ENCODE measurements at places on chromosomes 5 and 9.

- DNase-seq, result no peak
These were observed 32.4 kb downstream of the AHRR start for GRCh38 chr5:353612-354580.

DNA sequence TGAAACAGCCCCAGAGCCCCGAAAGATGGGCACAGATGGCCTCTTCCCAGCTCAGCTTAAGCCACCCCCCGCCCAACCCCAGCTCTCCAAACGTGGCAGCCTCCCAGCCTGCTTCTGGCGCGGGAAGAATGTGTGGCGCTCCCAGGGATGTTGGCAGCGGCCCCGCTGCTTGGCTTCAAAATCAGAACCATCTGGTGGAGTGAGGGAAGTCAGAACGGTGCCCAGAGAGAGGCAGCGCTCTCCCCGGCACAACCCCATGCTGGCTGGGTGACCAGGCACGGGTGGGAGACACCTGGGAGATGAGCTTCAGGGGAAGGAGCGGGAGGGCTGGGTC, 72.7 kb upstream of the ORM1 start:
- DNase-seq, result no peak

DNA sequence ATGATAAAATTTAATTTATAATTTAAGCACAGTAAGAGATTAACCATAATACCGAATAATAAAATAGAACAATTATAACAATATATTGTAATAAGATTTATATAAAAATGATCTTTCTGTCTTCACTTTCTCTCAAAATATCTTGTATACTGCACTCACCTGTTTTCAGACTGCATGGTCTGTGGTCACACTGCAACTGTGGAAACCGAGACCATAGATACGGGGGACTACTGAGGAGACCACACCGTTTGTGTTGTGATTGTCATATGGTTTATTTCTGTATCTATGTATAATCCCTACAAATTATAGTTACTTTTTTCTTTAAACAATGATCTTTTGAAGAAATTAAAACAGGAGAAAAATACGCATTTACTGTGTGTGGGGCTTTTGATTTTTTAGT, 78.8 kb upstream of the TNFAIP8 start:
- DNase-seq, result no peak

DNA sequence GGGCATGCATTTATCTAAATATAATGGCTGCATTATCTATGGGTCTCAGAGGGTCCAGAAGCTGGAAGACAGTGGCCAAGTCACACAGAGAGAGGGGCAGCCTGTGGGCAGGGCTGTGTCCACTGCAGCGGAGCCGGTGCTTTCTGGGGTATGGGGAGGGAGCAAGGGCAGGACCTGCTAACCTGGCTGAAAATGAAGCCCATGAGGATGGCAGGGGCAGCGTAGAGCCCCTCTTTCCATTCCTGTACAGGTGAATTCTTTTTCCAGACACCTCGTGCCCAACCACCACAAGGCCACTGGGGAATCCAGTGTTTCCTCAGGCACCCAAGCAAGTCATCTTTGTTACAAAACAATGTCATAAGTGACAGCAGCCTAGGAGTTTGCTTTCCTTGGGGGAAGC, 305.9 kb upstream of the IRX4 start:
- no peak for DNase-seq

- DNase-seq, result no peak
These were observed 103.2 kb downstream of the RGS3 start for GRCh38 chr9:113566712-113567071.

GRCh38 chr9:34591248-34591916, 1.9 kb upstream of the CNTFR start:
- DNase-seq, result peak; percentile 39

DNA sequence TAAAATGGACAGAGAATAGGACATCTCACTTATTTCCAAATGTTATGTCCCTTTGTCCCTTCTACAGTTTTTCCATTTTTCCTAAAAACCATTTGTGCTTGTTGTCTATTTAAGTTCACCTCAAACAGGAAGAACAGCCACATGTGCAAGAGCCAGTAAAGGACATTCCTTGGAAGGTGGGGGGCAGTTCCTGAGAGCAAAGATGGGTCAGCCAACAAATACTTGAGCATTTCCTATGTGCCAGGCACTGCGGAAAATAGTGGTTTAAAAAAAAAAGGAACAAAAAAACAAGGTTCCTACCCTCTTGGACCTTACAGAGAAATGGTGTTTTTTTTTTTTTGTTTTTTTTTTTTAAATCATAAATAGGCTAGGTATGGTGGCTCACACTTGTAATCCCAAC, 26.8 kb downstream of the ANP32B start:
- DNase-seq, result no peak

- DNase-seq, result no peak
These were observed 2.0 kb downstream of the PDLIM7 start for GRCh38 chr5:177495243-177496060.

- DNase-seq, result no peak
These were observed 3.5 kb downstream of the LAMC3 start for GRCh38 chr9:131012396-131012917.

GRCh38 chr9:114028646-114029045, 49.5 kb downstream of the AMBP start:
- no peak for DNase-seq

GRCh38 chr5:133285583-133286021, 233.8 kb downstream of the HSPA4 start:
- DNase-seq, result no peak

GRCh38 chr5:33379757-33380156, 61.0 kb upstream of the TARS1 start:
- DNase-seq, result no peak

- no peak for DNase-seq
These were observed 101.7 kb upstream of the ZNF366 start for GRCh38 chr5:72608926-72609325.

GRCh38 chr9:124871156-124871561, 9.2 kb downstream of the ARPC5L start:
- DNase-seq, result no peak

GRCh38 chr9:122088880-122089706, 4.0 kb downstream of the TTLL11 start:
- no peak for DNase-seq

DNA sequence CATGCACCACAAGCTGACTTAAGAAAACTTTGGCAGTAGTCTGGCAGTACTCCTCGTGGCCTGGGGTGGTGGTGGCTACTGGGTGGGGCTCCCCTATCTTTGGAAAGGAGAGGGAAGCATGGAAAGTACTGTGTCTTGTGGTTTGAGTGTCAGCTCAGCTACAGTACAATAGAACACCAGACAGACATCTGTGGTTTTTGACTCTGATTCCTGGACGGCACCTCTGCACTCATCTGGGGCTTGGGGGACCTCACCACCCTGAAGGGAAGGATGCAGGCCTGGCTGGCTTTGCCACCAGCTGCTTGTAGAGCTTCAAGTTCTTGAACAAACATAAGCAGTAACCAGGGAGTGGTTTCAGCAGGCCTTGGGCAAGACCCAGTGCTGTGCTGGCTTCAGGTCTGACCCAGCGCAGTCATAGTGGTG, 40.6 kb downstream of the TNFSF8 start:
- no peak for DNase-seq

- DNase-seq, result no peak
These were observed 80.4 kb downstream of the LIX1 start for GRCh38 chr5:97062046-97062445.

- no peak for DNase-seq
These were observed 12.2 kb downstream of the CDC42SE2 start for GRCh38 chr5:131276072-131276471.
